ENCODE measurements at places on chromosomes 1 and 21.
A peak's percentile ranks its signal among the peaks of the same experiment; 100 is the strongest.

DNA sequence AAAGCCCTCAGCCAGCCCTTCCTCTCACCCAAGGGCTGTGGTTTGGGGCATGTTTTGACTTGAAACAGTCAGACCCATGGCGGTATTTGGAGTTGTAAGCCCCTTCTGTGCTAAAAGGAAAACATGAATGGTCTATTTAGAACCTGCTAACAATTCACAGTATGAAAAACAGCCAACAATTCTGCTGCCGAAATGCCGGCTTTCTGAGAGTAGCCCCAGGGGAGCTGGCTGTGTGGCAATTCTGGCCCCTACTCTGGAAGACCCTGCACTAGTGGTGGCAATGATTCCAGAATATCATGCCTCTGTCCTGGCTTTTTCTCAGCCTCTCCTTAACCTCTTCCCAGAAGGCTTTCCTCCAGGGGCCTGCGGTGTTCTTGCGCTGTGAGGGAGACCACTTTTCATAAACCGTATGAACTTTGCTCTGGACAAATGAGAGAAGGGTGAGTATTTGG, 118.7 kb downstream of the EDEM3 start:
- no peak for DNase-seq

GRCh38 chr1:211648336-211648735, 27.1 kb downstream of the NEK2 start:
- no peak for DNase-seq

DNA sequence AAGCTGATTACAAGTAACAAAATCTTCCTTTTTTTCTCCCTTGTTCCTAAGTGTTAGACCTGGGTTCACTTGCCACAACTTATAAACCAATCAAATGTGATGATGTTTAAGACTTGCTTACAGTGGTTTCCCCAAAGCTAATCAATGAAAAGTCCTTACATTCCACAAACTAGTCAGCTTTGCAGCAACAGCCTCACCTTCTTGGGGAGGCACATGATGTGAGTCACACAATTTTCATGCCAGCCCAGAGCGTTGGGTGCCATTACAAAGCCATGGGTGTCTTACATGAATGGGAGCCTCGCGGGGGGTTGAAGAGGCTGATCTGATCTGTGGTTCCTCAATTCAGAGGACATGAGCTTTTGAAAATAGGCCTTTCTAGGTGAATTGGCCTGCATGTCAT, 91.6 kb upstream of the UBE2U start:
- DNase-seq: no peak

GRCh38 chr1:85830837-85831236, 122.6 kb upstream of the ZNHIT6 start:
- no peak for DNase-seq

DNA sequence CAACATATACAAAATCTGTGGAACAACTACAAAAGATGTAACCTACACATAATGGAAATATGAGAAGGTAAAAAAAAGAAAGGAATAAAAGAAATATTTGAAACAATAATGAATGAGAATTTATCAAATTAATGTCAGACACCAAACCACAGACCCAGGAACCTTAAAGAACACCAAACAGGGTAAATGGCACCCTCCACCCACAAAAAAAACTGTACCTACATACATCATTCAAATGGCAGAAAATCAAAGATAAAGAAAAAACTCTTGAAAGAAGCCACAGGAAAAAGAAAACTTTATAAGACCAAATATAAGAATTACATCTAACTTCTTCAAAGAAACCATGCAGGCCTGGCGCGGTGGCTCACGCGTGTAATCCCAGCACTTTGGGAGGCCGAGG, 54.0 kb downstream of the IL12RB2 start:
- no peak for DNase-seq

DNA sequence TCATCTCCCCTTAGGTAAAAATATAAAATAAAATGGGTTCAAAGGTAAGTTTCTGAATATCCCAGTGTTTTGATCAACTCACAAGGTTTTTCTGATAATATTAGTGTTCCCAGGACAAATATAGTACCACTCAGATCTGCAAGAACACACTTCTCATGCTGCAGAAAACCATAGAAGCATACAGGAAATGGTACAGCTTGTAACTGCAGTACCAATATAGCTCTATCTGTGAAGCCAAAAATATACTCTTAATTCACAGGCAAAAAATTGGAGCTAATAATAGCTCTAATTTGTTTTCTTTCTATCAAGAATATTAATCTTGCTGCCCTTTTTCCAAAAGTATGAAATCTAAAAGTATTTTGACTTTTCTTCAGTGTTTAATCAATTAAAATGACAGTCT, 13.2 kb downstream of the VPS45 start:
- no peak for DNase-seq

GRCh38 chr1:45355683-45356082, 15.4 kb upstream of the MUTYH start:
- no peak for DNase-seq

DNA sequence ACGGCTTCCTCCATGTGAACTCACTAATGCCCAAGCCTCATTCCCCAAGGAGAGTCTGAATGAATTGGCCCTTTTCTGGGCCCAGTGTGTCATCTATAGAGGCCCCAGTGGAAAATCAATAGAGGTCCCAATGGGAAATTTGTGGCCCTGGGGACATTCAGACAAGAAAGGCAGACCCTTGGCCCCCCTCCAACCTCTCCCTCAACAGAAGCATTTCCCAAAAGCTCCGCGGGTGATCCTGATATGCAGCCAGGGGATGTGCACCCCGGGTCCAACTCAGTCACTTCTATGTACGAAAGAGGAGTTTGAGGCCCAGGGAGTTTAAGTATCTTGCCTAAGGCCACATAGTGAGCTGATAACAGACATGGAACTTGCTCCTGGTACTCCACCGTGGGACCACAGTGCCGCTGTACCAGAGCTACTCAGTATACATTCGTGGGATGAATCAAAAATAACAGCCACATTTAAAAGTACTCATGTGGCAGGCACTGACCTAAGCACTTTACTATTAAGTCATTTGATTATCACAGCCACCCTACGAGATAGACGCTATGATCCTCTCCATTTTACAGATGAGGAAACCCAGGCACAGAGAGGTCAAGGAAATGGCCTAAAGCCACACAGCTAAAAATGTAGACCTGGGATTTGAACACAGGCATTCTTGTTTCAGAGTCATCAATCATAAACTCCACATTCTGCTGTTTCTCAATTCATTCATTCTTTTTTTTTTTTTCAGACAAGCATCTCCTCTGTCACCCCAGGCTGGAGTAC, 8.5 kb downstream of the EPHA2 start:
- no peak for DNase-seq

DNA sequence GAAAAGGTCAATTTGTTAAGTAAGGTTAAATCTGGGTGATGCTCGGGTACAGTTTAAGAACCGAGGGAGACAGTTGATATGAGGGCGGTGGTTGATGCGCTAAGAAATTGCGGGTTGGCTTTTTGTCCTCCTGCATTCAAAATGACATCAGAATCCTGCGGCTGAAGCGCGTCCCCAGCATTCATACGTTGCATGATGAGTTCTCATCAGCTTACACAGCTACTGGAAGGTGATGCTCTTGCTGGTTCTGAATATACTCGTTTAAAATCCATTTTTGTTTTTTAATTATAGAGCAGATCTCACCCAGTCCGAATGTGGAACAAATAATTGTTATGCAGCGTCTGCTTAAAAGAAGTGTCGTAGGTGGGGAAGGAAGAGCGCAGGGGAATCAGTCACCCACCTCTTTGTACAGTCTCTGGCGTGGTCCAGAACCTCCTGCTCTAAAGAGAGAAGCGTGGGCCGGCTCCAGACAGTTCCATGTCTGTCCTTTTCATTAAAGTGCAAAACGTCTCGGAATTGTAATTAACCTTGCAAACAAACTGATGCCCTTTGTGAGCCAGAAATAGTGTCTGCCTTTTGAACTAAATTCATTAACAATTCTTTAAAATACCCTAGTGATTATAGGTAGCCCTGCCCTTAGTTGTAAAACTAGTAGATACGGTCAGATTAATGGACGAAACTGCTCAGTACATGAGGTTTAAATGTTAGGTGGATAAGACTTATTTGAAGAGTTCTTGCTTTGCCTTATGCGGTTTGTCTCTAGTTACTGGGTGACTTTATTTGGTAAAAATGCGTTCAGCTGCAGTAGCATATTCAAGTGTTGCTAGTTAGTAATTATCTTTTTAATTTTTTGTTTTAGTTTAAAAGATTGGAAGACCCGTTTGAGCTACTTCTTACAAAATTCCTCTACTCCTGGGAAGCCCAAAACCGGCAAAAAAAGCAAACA, 741 bp downstream of the RGS2 start:
- DNase-seq: peak; percentile 32

DNA sequence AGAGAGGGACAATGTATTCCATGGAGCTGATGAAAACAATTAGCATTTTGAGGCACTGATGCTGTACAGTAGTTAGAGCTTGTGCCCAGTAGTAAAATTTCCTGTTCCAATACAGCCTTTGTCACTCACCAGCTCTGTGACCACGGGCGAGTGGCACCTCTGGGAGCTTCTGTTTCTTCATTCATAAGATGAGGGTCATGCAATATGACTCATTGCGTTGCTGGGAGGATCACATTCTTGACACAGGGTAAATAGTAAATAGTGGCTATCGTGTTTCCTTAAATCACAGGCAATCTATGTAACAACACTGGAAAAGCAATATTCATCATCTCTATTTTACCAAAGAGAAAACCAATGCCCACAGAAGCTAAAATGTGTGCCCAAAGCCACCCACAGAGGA, 4.5 kb upstream of the LRRC52 start:
- DNase-seq: no peak

- no peak for DNase-seq
Observed at GRCh38 chr1:83023212-83023611, 975.7 kb downstream of the TTLL7 start.

DNA sequence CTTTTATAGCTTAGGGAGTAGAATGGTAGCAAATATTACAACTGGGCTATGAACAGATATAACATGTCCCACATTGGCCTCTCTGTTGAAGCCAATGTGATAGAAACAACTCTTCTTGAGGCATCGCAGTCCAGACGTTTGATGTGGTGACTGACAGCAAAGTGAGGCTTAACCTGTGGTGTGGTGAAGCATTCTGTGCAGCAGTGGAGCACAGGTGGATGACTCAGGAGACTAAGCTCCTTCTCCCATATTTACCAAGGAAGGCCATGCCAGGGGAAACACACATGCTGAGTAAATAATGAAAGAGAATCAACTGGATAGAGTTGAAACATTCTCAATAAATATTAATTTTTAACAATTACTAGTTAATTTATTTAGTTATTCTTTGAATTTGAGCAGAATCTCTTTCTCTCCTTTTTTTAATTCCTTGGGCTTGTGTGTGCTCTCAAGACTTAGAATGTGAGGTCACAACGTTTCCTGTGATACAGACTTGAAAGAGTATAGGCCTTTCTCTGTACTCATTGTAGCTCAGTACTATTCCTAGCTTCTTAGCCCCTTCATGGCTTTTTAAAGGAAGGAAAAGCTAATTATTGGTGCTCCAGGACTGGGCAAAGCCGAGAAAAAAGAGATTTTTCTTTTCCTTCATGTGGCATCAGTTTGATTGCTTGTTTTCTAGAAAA, 17.6 kb downstream of the CRB1 start:
- DNase-seq: no peak

DNA sequence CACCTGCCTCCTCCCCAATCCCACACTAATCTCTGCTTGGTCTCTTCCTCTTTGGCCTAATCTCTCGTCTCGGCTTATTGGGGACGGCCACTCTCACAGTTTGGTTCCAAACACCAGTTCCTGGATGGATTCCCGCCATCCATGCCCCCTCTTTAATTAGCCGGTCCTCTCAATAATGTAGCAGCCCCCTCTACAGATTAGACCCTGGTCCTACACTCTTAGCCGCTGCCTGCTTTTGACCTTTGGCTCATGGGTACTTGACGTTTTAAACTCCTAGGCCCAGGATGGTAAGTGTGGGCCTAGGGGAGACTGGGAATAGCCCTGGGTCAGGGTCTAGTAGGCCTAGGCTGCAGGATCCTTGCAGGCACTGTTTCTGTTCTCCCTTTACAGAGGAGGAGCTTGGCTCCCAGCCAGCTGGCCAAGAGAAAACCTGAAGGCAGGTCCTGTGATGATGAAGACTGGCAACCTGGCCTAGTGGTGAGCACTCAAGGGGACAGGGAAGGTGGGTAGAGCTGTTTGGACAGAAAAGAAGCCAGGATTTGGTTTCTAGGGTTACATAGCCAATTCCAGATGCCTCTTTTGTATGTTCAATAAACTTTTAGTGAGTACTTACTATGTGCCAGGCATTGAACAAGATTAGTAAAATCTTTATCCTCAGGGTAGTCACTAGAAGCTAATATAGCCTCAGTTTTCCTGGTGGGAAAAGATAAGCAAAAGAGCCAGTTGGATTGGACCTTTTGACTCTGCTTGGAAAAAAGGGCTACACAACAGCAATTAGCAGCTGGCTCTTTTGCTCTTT, 758 bp downstream of the RAD54L start:
- no peak for DNase-seq

DNA sequence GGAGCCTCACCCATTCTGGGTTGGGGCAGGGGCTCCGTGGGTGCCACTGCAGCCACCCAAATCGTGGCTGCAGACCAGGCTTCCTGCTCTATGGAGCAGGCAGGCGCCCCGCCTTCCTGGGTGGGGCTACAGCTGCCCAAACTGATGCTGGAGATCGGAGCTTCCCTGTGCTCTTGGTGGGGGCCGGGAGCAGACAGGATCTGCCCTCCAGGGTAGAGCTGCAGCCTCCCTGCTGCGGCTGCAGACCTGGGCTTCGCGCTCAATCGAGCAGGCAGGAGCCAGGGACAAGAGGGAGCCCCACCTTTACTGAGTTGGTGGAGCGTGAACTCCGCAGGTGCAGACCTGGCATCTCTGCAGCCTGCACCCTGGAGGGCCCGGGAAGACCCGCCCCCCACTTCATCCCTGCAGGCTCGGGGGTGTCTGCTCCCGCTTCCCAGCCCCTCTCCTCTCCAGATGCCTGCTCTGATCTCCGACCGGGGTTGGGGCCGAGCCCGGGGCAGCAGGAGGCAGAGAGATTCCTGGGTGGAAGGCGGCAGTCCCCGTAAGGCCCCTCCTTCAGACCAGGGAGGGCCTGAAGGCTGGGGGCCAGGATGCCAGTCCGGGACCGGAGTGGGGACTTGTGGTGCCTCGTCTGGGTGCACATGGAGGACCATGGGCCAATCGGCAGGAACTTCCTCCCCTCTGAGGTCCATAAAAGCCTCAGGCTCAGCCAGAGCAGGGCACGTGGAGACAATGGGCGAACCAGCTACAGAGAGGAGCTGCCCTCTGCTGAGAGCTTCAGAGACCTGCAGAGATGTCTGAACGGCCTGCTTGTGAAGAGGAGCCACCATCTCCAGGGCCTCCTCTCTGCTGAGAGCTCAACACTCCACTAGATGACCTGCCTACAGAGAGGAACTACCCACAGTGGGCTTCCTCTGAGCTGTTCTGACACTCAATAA, 359.3 kb downstream of the SMYD3 start:
- DNase-seq: no peak

DNA sequence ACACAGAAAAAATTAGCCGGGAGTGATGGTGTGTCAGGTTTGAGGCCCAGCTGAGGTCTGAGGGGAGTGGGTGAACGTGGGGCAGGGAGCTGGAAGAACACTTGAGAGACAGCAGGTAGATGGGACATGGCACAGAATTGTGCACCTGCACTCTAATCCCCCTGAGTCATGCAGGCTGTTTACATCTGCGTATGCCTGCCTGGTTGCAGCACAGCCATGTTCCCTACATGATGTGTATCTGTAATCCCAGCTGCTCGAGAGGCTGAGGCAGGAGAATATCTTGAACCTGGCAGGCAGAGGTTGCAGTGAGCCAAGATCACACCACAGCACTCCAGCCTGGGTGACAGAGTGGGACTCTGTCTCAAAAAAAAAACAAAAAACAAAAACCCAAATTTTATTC, 44.8 kb downstream of the ATP5PO start:
- no peak for DNase-seq

GRCh38 chr1:156508205-156508954, 7.8 kb upstream of the MEF2D start:
- no peak for DNase-seq

- DNase-seq: no peak
Observed at GRCh38 chr1:15457585-15457984, 1.1 kb downstream of the CELA2A start.

Data from activated effector memory CD4-positive, alpha-beta T cell treated with Interleukin-2 at 50 U/mL for 16 hours (primary cell).